ENCODE measurements at places on chromosomes 12 and 14. TPM values are rescaled to one million over a fixed set of nuclear protein-coding genes. Genes with fewer than 3 reads are reported as not detected.

The NPAS3 gene
- total RNA-seq: 2.7 TPM

The ABCD2 gene
- not detected for total RNA-seq

The SLC17A8 gene
- not detected for total RNA-seq

The ABCC9 gene
- not detected for total RNA-seq

The CLEC4C gene
- not detected for total RNA-seq
